Naive B cell (primary cell): ENCODE measurements at places on chromosomes 2 and 18. TPM values are rescaled to one million over a fixed set of nuclear protein-coding genes. Genes with fewer than 3 reads are reported as not detected.

DNA sequence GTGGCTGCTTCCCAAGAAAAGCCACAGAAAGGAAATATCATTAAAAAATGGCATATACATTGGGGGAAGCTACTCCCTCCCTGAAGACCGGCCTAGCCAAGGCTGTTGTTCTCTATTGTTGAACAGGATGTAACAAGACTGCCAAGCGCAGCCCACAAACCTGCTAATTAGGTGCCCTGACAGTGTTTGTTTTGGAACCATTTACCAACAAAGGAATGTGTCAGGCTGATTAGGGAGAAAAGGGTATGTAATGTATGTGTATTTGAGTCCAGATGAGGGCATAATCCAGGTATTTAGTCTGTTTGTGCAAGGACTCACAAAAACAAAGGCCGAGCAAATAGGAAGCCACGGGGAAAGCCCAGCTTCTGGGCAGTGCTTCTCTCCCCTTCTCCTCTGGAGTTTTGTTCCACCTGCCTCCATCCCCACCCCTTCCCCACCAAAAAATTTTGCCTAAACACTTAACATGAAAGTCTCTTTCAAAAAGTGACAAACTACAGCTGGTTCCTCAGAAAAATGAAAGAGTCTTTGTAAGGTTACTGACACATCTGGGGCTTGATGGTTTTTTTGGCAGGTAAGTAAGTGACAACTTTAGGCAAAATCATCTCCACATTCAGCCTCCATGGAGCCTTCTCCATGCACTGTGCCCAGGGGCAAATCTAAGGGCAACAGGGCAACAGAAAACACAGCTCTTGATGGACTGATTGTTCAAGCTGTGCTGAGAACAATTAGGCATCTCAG, 78.3 kb upstream of the FZD5 start:
- DNase-seq = no peak
- H3K27ac ChIP-seq = no peak overlapping the region
- H3K4me1 ChIP-seq = peaks cover 9% of the 10 kb centered on the region
- H3K27me3 ChIP-seq = no peaks in the 10 kb centered on the region
- no peak overlapping the region for H3K4me3 ChIP-seq

DNA sequence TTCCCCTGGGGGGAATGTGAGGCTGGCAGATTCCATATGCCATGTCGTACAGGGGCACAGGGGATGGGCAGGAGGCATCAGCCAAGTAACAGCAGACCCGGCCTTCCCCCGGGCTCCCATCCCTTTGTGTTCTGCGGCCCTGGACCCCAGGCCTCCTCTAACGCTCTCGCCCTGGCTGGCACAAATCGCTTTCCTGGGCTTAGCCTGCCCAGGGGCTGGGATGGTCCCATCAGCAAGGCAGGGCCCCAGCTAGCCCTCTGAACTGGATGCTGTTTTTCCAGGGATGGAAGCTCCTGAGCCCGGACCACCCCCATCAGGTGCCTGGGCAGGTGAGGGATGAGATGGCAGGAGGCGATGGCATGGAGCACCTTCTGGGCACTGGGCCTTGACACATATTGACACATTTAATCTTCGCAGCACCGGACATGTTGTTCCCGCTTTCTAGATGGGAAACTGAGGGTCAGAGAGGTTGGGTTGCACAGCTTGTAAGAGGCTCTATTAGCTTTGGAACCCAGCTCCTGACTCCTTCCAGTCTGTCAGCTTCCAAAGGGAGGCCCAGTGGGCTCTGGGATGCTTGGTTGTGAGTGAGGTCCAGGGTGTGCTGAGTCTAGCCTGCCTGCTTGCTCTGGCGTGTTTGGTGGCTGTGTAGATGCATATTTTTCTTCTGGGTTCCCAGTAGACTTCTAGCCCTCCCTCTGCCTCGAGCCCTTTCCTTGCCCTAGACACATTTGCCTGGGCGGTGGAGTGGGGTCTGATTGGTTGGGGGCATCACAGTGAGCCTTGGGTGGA, 40.3 kb downstream of the GLI2 start:
- H3K27me3 ChIP-seq = no peaks in the 10 kb centered on the region
- H3K27ac ChIP-seq = no peak overlapping the region
- no peaks in the 10 kb centered on the region for H3K36me3 ChIP-seq
- H3K4me1 ChIP-seq = no peaks in the 10 kb centered on the region

Gene CD28
- polyA plus RNA-seq = 0.13 TPM

GRCh38 chr2:3132466-3132865, 245.2 kb downstream of the EIPR1 start:
- no peak for DNase-seq
- no peaks in the 10 kb centered on the region for H3K4me1 ChIP-seq
- no peaks in the 10 kb centered on the region for H3K27me3 ChIP-seq
- no peaks in the 10 kb centered on the region for H3K36me3 ChIP-seq
- H3K27ac ChIP-seq = no peak overlapping the region

Gene DLX1
- not detected for polyA plus RNA-seq

Gene STARD6
- not detected for polyA plus RNA-seq

DNA sequence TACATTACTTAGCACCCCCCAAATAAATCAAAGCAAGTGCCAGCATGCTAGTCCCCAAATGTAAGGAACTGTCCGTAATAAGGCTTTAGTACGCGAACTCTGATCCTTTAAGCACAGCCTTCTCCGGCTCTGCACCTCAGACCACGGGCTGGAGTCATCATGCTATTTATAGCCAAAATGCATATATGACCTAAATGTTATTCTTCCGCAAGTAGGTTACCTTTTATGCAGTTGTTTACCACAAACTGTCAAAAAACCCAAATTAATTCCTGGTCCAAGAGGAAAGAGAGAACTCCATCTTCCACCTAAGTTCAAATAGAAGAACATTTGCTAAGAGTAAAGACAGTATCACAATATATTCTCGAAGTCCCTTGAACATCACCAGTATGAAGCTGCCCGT, 42.7 kb downstream of the ZNF516 start:
- H3K27ac ChIP-seq = no peak overlapping the region
- peak overlapping the region; percentile 95 for H3K4me3 ChIP-seq
- no peaks in the 10 kb centered on the region for H3K36me3 ChIP-seq
- peaks cover 62% of the 10 kb centered on the region for H3K4me1 ChIP-seq
- no peaks in the 10 kb centered on the region for H3K27me3 ChIP-seq
- no peak for DNase-seq

GRCh38 chr2:1492711-1493430, 79.6 kb downstream of the TPO start:
- DNase-seq = no peak
- no peak overlapping the region for H3K27ac ChIP-seq
- no peaks in the 10 kb centered on the region for H3K4me1 ChIP-seq

DNA sequence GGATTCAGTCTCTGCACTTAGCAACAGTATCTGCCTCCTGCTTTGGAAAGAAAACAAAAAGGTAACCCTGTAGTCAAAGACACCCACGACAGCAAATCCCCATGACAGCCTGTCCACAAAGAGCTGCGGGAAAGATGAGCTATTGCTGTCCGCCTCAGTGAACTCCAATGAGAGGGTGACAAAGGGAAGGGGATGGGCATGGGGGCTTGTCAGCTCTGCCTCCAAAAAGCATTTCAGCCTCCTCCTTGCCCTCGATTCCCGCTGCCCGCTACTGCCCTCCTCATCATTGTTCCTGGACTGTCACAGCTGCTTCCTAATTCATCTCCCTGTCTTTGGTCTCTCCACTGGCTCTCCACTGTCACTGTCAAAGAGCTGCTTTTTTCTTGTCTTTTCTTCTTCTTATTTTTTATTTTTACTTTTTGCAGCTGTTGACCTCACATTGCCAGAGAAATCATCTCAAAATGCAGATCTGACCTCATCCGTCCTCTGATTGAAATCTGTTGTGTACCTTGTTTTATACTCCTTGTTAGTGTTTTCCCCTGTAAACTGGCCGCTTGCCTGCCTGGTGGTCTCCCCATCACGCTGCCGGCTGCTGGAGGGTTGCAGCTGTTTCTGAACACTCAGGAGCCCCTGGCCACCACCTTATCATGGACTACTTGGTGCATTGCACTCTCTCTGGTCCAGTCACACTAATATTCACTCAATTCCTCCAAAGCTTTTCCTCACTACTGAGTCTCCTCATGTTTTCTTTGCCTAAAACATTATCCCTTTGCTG, 7.9 kb upstream of the E2F6 start:
- H3K4me3 ChIP-seq = no peak overlapping the region
- no peaks in the 10 kb centered on the region for H3K36me3 ChIP-seq
- no peak overlapping the region for H3K27ac ChIP-seq
- no peak for DNase-seq

GRCh38 chr2:133194777-133195335, 373.4 kb downstream of the NCKAP5 start:
- H3K36me3 ChIP-seq = no peaks in the 10 kb centered on the region
- H3K4me3 ChIP-seq = no peak overlapping the region
- H3K27ac ChIP-seq = no peak overlapping the region
- no peaks in the 10 kb centered on the region for H3K4me1 ChIP-seq

DNA sequence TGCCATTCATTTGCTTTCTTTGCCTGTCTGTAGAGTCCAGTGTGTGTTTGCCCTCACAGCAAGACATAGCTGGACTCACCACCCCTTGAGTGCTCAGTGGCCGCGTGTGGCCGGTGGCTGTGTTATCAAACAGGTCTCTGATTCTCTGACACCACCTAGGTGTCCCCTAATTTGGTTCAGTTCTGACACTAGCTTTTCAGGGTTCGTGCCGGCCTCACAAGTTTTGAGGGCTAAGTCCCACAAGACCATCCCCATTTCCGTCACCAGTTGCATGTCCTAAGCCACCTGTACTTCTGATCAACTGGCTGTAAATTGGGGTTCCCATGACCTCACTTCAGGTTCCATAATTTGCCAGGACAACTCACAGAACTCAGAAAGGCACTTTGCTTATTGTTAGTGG, 23.5 kb downstream of the NCK2 start:
- DNase-seq = no peak
- H3K36me3 ChIP-seq = peaks cover 13% of the 10 kb centered on the region
- H3K4me1 ChIP-seq = peaks cover 63% of the 10 kb centered on the region

Gene MPP4
- polyA plus RNA-seq = not detected

Gene APOB
- polyA plus RNA-seq = not detected

DNA sequence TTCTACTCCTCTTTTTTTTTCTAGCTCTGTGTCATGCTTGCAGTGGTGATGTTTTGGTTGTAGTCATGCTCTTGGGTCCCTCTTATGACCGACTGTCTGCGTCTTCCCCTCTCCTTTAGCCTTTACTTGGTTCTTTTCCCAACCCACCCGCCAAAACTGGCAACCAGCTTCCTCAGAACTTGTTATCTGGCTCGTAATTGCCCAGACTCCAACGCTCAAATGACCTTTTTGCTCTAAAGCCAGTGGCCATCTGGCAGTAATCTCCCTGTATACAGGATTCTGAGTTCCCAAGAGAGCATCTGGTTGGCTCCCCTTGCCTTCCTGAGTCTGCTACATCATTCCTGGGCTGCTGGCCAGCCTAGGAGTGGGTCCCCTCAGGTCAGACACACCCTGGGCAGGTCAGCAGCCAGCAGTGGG, 147.2 kb downstream of the MGAT5 start:
- H3K27ac ChIP-seq = peak overlapping the region; percentile 46
- no peak for DNase-seq
- peaks cover 20% of the 10 kb centered on the region for H3K36me3 ChIP-seq
- no peak overlapping the region for H3K4me3 ChIP-seq
- H3K27me3 ChIP-seq = no peaks in the 10 kb centered on the region
- peaks cover 24% of the 10 kb centered on the region for H3K4me1 ChIP-seq

Gene CTDSP1
- polyA plus RNA-seq = 11.7 TPM

Gene ASB18
- not detected for polyA plus RNA-seq
